ENCODE measurements at places on chromosomes 16 and 17.

DNA sequence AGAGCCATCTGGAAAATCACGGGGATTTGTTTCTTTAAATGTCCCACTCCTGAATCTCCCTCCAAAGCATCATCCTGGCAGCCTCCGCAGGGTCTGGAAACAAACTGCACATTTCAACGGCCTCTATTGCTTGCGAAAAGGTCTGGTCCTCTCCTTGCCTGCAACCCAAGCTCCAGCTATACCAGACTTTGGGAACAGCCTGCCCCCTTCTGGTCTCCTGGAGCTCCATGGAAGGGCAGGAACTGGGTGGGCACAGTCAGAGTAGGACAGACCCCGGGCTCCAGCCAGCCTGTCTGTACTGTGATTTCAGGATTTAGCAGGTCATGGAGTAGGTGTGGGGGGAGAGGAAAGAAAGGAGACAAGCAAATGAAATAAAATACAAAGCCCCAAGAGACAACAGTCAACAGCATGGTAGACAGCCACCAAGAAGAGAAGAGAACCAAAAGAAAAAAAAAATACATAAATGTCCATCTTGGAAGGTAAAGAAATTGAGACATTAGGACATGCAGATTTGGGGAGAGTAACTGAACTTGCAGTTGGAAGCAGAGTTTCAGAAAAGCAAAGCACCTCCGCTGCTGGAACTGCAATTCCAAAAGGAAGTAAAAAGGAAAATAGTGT lies 2.7 kb downstream of the XYLT1 start:
- no peak for DNase-seq

GRCh38 chr17:19719355-19720209 lies 3.2 kb upstream of the SLC47A2 start:
- DNase-seq = no peak

DNA sequence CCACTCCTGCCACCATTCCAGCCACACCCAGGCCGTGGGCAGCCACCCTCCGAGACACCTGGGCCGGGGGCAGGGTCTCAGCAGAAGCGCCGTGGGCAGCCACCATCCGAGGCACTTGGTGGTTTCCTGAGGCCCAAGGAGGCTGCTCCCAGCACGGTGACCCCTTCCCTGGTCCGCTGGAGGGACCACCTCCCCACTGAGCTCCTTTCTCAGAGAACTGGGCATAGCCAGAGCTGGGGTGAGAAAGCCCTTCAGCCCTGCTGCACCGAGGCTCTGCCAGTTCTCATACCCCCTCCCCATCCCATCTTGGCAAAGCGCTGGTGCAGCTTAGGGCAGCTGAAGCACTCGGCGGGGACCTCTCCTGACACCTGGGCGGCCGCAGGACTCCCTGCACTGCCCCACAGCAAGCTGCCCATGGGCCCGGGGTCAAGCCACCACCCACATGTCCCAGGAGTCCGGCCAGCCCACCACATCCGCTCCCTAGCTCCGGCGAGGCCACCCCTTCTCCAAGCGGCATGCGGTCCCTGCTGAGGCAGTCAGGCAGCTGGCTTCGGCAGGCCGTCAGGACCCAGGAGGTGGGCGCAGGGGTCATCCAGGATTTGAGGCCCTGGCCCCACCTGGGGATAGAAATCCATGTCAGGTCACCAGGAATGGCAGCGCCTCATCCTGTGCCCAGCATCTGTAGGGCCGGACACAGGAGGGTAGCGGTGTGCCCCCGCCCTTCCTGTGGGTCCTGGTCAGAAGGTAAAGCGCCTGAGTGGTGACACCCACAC lies 1.3 kb upstream of the CYBA start:
- DNase-seq = no peak

DNA sequence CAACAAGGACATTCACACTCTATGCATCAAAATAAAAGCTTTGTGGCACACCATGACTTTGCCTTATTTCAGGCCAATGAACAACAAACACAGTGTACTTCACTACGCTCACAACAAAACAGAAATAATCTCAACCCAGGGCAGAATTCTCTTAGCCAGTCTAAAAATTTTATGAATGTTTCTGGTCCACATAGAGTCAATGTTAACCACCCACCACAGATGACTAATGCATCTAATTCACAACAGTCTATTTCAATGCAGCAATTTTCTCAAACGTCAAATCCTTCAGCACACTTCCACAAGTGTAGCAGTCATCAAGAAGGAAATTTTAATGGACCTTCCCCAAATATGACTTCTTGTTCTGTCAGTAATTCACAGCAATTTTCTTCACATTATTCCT lies 101.7 kb downstream of the CHD9 start:
- no peak for DNase-seq

DNA sequence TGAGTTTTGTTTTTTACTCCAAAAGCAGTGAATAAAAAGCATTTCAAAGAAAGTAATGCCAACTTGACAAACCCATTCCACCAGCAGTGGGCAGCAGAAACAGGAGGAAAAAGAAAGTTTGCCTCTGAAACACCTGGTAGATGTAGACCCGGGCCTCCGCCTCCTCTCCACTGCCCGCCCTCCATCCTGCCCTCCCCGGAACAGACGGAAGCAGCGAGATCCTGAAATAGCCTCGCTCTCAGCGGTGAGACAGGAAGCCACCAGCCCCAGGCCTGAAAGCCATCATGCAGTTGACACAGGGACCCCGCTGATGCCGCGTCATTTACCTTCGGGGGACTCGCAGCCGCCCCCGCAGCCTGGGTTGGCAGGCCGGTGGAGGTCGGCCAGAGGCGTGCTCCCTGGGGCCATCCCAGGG lies 67.8 kb downstream of the C16orf78 start:
- no peak for DNase-seq

DNA sequence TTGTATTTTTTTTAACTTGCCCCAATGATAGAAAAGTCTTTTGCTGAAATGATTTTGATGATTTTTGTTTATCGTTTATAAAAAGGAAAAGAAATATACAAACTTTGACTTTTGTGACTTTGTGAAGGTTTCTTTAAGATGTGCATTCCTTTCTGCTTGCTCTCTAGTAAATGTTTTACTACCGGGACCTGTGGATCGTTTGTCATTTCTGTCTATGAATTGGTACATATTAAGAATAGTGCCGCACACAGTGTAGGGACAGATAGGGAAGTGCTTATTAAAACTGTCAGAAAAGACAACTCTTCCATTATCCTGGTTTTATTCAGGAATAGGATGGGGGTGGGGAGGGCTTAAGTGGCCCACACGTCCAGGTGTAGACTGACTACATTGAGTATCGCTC lies 8.1 kb upstream of the PSMC5 start:
- DNase-seq = no peak

- DNase-seq = no peak
These were observed 26.0 kb upstream of the ADCY9 start for GRCh38 chr16:4142268-4142667.

DNA sequence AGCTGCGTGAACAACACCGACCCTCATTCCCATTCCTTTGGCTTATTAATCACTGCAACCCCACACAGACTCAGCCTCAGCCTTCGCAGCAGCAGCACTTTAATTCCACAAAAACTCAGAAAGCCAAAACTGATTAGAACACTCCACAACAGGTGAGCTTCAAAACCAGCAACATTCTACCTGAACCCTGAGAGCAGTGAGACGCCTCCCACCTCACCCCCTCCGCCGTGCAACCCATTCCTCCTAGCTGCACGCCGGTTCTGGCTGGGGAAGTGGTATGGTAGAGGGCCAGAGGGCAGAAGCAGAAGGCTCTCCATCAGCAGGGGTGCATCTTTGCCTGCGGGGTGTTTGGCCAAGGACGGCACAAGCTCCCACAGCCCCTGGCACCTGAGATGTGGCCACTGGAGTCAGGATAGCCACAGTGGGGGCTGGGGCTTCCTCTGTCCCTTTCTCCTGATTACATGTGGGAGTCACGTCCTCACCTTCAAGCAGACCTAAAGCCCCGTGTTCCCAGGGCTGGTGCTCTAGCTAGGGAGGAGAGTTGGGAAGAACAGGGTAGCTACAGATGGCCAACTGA lies 1.6 kb downstream of the BORCS6 start:
- DNase-seq = no peak

DNA sequence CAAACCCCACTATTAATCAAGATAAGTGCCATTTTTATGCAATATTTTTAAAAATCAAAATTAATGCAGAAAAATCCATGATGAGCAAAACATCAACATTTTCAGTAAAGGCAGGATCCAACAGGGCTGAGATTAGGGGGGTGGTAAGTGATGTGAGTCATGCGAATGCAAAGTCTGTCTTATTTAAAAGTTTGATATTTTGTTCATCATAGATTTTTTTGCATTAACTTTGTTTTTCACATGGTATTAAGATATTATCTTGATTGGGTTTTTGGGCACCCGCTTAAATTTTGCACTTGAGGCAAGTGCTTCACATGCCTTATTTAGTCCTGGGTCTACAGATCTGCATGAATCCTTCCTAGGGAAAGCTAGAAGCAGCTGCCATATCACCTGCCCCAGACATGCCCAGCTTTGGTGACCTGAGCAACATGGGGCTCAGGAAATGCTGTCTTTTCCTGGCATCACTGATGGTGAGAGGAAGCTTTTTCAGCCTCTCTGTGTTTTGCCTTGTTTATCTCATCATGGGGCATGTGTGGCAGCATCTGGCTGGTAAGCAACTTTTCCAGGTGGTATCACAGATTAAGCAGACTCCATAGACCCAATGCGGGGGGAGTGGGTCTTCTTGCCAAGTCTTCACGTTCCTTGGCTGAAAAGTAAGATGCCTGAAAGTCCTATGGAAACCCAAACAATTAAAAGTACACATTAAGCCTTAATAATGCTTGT lies 57.6 kb upstream of the NFAT5 start:
- no peak for DNase-seq

DNA sequence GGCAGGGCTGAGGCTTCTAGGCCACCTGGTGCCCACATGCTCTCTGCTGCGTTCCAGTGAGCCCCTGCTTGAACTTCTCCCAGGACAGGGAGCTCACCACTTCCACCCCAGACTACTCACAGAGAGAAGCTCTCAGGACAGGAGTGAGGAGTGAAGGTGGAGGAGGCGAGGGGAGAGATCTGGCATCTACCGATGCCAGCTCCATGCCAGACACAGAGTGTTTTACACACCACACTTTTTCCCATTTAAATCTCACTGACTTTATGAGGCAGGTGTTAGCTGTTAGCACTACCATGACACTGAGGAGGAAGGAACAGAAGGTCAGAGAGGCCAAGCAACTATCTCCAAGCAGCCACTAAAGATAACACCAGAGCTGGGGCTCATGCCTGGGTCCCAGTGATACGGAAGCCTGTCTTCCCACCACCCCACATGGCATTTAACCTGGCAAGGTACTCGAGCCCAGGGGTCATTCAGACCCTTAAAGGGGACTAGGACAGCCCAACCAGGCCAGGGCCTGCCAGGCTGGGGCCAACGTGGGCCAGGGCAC lies 6.8 kb downstream of the FAM83G start:
- no peak for DNase-seq

DNA sequence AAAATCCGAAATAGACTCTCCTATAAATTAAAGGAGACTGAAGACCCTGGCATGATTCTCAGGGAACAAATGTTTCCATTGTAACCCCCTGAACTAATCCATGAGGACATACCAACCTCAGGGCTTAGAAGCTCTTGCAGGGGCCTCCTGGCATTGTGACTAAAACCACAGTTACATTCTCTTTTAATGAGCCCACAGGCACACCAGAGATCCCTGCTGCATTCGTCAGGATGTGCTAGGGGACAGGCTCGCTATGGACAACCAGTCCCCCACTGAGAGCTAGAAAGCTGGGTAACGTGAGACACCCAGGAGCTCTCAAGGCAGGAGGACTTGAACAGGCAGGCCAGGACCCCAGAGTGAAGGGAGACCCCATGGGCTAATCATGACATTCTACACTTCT lies 140.6 kb upstream of the TNRC6C start:
- DNase-seq = no peak

DNA sequence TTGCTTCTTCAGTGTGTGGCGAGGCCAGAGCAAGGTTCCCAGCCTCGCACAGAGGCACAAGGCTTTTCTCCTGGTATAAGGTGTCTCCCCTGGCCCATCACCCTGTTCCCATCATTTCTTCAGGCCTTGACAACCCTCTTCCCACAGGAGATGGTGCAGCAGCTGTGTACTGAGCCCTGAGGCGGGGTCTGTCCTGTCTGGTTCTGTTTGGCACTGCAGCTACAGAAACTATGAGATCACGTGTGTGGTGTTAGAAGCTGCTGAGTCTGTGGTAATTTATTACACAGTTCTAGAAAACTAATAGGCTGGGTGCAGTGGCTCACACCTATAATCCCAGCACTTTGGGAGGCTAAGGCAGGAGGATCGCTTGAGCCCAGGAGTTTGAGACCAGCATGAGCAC lies 7.2 kb downstream of the PLA2G15 start:
- no peak for DNase-seq

GRCh38 chr17:61456061-61456681 lies 3.9 kb downstream of the TBX4 start:
- DNase-seq = no peak

- DNase-seq = no peak
These were observed 1.8 kb downstream of the KIFC3 start for GRCh38 chr16:57800200-57801097.

GRCh38 chr16:13139661-13140241 lies 238.4 kb downstream of the SHISA9 start:
- no peak for DNase-seq

GRCh38 chr17:78886954-78887353 lies 16.0 kb downstream of the CEP295NL start:
- DNase-seq = no peak

GRCh38 chr16:89396156-89396555 lies 94.2 kb downstream of the ANKRD11 start:
- DNase-seq = no peak

GRCh38 chr16:23353440-23353839 lies 51.3 kb downstream of the SCNN1B start:
- DNase-seq = no peak

DNA sequence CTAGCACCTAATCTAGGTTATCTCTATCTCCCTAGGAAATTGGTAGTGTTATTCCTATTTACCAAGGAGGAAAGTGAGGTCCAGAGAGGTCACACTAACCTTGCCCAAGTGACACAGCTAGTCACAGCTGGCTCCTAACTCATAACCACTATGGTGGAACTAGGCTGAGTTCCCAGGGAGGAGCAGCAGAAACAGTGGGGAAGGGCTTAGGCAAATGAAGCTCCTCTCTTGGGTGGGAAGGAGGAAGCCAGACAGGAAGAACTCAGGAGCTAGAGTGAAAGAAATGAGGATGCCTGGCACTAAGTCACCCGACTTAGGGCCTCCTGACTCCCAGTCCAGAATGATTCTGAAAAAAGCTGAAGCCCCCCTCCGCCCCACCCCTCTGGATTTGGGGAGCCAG lies 34.5 kb downstream of the PSME3IP1 start:
- no peak for DNase-seq

GRCh38 chr17:81646869-81647600 lies 9.3 kb downstream of the PDE6G start:
- no peak for DNase-seq

DNA sequence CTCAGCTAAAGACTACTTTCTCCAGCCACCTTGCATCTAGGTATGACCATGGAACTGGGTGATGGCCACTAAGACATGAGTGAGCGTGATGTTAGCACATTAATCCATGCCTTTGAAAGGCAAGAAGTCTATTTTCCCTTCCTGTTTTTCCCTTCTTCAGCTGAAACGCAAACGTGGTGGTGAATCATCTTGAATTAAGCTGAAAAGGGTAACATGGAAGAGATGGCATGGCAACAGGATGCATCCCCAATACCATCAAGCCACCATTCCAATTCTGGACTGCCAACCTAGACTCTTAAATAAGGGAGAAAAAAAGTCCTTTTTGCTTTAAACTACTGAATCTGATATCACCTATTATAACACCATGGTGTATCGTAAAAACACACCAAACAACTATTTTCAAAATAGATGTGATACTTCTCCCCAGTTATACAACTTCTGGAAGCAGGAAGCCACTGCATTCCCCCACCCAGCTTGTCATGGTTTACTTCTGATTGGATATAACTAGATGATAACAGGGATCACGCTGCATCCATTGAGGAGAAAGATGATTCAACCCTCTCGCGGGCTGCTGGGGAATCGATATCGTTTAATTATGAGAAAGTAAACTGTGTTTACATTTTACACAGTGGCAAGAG lies 368.6 kb downstream of the CDH13 start:
- no peak for DNase-seq
